ENCODE measurements at places on chromosomes 7 and 10.

- DNase-seq = no peak
These were observed 110.8 kb upstream of the EGFR start for GRCh38 chr7:54907981-54908380.

DNA sequence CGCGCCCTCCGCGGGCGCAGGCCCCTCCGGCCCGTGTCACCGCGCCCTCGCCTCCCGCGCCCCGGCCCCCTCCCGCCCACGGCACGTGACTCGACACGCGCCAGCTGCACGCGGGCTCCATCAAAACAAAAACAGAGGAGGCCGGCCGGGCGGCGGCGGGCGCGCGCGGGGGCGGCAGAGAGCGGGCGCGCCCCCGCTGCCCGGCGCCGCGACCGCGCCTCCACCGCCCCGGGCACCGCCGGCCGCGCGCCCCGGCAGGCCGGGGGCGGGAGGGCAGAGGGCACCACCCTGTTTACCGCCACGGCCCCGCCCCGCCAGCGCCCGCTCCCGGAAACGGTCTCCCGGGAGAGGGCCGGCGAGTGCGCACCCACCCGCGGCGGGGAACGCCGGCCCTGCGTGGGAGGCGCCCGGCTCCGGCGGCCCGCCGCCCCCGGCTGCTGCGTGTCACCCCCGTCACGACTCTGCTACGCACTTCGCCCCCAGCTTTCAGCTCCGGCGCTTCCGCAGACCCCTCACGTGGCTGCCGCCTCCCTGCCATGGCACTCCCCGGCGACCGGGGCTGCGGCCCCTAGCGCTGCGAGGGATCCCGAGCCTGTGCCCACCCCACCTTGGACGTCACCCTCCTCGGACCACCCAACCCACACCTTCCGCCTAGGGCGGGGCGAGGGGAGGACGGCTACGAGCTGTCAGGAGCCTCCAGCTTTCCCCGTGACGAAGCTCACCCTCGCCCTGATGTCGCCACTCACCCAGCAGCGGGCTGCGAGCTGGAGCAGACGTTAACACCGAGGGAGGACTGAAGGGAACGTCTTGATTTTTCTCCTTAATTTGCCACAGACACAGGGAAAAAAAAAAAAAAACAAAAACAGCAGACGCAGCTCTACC lies 221.6 kb upstream of the MKLN1 start:
- DNase-seq = peak; percentile 32

GRCh38 chr10:133163889-133164815 lies 4.1 kb downstream of the KNDC1 start:
- no peak for DNase-seq

DNA sequence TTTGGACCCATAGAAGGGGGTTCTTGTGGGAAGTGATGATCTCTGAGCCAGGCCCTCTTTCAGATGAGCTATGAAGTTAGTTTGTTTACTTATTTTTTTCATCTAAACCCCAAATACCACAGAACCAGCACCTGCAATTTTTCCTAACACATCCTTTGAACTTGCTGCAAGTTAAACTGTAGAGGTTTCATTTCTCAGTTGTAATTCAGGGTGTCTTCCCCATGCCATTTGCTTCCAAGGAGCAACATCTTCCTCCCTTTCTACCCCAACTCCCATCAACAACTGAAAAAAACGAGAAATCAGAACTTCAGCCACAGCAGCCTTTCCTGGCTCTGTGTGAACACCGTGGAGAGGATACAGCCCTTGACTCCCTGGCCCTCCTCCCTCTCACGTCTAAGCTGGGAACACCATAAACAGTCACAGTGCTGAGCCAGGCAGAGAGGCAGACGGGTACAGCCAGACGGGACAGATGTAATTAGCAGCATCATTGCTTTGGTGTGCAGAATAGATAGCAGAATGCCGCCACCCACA lies 63.6 kb downstream of the RGS10 start:
- DNase-seq = no peak

DNA sequence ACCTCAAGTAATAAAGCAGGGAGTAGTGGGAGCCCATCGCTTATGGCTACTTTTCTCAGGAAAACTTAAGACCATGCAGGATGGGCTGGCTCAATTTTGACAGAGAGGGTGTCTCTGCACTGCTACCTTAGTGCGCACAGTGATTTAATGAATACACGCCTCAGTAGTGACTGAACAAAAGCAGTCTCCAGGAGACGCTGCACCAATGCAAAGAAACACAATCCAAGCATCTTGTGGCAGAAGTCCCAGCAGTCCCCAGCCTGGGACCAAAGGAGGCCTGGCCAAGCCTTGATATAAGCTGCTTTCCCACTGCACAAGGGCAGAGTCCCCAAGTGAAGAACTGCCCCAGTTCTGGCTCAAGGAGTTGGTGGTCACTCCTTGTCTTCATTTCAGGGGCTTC lies 368.9 kb downstream of the KCNMA1 start:
- DNase-seq = no peak

DNA sequence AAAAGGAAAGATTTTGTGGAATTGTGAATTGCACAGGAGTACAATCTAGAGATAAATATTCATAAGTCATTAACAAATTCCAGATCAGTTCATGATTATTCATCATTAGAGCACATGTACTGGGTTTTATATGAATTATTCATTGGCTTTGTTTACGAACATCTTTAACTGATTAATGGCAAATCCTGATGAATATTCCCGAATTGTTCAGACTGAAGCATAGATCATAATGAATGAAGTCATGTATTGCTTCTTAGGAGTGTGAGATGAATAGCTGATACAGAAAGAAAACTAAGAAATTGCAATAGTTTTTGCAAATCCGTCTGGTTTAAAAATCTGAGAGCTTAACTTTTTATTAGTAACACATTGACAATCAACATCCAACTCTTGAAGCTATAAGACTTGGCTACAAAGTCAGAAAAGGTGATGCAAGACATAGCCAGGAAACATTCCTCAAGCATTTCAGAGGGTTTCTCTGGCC lies 183.6 kb upstream of the DGKB start:
- no peak for DNase-seq

DNA sequence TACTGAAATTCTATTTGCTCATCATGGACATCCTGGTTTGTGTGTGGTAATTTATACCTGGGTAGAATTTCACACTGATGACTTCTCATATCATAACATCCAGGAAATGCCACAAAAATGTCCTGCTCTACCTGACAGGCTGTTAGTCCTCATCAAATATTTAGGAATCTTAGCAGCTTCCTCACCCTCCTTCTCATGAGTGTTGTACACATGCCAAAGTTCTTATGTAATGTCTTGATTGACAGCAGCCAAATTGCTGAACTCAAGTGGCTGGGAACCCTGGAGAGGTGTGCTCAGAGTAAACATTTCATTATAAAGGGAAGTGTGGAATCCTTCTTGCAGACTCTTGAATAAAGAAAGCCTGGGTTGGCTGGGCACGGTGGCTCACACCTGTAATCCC lies 8.9 kb downstream of the EEPD1 start:
- DNase-seq = no peak

DNA sequence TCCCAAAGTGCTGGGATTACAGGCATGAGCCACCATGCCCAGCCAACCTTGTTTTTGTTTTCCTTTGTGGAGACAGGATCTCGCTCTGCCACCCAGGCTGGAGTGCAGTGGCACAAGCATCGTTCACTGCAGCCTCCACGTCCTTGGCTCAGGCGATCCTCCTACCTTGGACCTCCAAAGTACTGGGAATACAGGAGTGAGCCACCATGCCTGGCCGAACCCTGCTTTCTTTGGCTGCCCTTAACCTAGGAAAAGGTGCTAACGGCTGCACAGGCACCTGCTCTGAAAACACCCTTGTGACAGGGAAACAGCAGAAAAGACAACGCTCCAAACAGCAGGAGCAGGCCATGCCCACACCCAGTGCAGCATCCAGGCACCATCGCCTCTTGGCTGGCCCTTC lies 71.9 kb downstream of the OAT start:
- no peak for DNase-seq

GRCh38 chr10:18786478-18786877 lies 127.2 kb downstream of the ARL5B start:
- no peak for DNase-seq

GRCh38 chr10:101323495-101323894 lies 30.5 kb upstream of the BTRC start:
- no peak for DNase-seq

GRCh38 chr7:153386556-153386955 lies 627.0 kb downstream of the ACTR3B start:
- no peak for DNase-seq
